ENCODE measurements at places on chromosomes 4 and X.

- DNase-seq: no peak
Observed at GRCh38 chr4:183342541-183343533, 20.6 kb upstream of the CLDN24 start.

DNA sequence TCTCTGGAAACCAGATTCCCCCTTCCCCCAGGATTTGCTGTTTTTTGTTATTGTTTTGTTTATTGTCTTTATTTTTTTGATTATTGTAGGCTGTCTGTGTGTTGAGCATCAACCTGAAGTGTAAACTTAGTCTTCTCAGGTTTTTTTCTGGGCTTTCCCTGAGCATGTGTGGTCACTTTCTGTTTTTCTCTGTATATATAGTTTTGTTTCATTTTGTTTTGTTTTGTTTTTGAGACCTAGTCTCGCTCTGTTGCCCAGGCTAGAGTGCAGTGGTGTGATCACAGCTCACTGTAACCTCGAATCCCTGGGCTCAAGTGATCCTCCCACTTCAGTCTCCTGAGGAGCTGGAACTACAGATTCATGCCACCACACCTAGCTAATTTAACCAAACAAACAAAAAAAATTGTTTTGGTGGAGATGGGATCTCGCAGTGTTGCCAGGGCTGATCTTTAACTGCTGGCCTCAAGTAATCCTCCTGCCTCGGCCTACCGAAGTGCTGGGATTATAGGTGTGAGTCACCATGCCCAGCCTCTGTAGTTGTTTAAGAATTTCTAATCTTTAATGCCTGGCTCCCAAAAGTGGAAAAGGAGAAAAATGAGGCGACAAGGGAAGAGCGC lies 9.1 kb downstream of the IL13RA1 start:
- no peak for DNase-seq

- DNase-seq: no peak
Observed at GRCh38 chr4:81870275-81870674, 398.6 kb upstream of the RASGEF1B start.

- no peak for DNase-seq
Observed at GRCh38 chrX:4905576-4905975, 1192.1 kb upstream of the PRKX start.

DNA sequence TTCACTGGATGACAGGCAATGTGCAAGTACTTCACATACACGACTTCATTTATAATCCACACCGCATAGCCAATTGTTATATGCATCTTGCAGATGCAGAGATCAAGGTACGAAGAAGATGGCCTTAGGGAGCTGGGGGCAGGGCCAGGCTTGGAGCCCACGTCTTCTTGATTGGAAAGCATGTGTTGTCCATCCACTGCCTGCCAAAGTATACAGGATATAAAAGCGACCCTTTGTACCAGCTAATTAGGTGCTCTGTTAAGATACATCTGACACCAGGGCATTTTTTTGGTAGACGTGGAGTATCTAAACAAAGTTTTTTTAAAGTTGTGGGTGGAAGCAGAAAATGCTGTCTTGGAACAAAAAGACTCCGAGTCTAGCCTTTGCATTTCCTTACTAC lies 1.4 kb downstream of the C4orf36 start:
- DNase-seq: no peak

- no peak for DNase-seq
Observed at GRCh38 chrX:124619710-124620109, 273.3 kb downstream of the SH2D1A start.

DNA sequence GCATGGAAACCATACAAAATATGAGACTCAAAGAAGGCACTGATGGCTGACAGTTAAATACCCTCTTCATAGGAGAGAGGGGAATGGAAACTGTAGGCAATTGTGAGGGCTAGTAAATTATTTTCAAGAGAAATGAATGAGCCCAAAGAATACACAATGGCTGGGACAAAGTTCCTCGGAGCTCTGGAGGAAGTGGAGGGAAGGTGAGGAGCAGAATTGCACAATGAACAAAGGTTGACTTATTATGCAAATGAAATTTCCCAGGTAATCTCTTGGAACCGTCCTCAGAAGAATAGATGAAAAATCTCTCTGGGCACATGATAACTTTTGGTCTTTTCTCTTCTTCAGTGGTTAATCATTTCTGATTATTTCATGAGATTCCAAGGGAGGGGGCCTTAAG lies 202.6 kb upstream of the VCX start:
- no peak for DNase-seq

GRCh38 chrX:74351760-74352159 lies 47.8 kb downstream of the ZCCHC13 start:
- DNase-seq: no peak

GRCh38 chr4:67549123-67549522 lies 3.8 kb upstream of the CENPC start:
- DNase-seq: no peak

GRCh38 chr4:108030332-108030731 lies 40.6 kb downstream of the HADH start:
- peak; percentile 61 for DNase-seq

DNA sequence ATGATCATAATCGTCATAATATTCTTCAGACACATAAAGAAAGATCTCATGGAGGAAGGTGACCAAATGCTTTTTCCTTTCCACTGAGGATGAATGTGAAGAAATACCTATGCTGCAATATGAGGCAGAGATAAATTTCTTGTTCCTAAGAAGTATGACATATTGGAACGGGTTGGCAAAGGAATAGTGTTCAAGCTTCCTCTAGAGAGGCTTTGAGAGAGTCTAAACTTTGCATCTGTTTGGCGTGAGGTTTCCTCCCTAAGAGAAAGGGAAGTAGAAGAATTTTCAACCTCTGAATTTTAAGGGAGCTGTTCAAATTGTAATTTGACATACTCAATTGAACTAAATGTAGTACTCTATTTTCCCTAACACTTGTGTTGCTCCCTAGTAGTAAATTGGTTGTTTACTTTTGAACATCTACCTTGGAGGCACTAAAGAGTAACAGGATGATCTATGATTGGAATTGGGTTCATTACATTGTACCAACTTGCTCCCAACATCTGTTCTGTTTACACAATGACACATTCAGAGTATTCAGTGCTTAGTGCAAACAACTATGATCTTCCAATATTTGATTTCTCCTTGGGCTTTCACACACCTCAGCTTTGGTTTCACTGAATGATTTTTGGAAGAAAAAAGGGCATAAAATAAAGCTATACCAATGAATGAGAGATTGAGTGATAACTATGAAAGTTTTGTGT lies 122.0 kb downstream of the CORIN start:
- DNase-seq: no peak

- peak; percentile 63 for DNase-seq
Observed at GRCh38 chr4:4488405-4489404, 53.1 kb downstream of the STX18 start.

DNA sequence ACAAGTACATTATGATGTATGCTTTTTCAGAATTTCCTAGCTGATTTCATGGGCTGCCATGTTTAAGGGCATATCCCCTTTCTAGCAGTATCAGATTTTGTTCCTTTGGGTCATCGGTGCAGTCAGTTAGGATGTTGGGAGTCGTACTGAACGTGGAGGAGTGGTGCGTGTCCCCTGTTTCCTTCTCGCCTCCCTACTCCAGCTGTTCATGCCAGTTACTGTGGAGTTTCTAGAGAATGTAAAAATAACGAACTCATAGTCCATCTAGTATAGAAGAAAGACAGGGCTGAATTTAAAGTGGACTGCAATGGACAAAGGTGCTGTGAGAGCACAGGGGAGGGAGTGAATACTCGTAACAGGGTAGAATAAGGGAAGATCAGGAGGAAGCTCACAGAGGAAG lies 111.3 kb downstream of the CEP135 start:
- no peak for DNase-seq

DNA sequence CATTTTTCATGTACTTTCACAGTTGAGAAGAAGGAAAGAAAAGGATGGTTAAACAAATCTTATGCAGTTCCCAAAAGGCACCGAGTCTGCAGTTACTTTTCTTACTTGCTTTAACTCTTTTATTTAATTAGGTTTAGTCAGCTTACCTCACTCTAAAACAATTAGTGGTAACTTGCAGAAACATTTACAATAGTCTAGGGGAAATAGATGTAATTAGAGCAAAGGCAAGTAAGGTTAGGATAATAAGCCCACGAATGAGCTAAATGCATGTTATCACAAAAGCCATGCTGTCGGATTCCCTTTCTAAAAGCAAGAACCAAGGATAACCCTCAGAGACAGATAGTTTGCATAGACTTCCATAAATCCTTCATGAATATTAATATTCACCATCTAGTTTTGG lies 82.0 kb upstream of the VCX2 start:
- DNase-seq: no peak

- DNase-seq: no peak
Observed at GRCh38 chrX:7158468-7158990, 10.6 kb upstream of the PUDP start.

DNA sequence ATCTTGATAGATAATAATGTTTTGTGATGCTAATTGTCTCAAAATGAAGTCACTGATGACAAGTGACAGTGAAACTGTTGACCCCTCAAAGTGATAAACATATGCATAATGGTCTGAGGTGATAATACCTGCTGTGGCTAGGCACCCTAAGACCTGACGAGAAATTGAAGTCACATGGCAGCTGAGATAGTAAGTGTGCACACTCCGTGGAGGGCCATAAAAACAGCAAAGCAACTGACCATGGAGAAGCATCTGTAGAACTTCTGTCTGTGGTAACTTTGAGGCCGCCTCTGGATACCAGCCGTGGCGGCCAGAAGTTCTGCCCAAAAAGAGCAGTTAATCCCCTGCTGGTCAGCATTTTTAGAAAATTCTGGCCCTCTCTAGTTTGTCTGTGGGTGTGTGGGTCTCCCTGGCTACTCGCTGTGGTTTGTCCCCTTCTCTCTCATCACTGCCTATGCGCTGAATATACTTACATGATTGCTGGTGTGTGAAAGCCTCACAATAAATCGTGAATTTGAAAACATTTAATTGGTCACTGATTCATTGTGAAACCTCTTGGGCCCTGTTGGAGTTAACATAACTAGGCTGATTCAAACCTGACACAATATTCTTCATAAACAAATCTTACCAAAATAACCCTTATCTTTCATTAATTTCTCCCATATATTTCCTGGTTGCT lies 50.6 kb downstream of the CCDC149 start:
- no peak for DNase-seq

DNA sequence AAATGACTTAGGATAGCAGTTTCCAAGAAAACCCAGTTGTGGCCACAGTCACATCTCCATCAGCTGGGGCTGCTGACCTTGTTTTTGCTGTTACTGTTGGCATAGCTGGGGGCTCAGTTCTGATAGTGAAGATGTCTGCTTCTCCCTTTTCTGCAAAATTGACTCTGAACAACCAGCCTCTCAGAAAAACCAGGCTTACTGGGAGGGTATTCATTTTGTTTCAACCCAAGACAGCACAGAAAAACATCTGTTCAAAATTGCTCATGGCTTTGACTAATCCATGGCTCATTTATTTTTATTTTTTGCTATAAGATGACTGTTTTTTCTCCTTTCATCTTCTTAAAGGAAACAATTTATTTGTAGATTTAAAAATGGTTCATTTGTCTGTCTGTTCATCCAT lies 53.1 kb downstream of the RASL11B start:
- DNase-seq: no peak

GRCh38 chrX:145213504-145213903 lies 33.8 kb upstream of the SPANXN1 start:
- DNase-seq: no peak

DNA sequence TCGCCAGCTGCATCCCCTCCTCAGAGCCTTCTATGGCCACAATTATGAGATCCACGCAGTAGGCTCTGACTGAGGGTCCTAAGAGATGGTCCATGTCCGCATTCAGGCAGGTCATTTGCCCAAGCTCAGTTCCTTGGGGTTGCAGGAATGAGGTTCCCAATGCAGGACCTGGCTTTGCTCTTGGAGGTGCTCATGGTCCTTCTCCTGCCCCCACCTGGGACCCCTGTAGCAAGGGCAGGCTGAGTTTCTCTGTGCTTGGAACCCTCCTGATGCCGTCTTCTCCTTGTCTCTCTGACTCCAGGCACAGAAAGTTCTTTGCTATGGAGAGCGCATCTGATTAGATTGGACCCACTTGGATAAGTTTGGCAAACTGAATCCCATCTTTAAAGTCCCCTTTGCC lies 16.5 kb upstream of the SHOX start:
- DNase-seq: no peak

GRCh38 chr4:139144161-139144859 lies 32.7 kb downstream of the ELF2 start:
- DNase-seq: no peak

DNA sequence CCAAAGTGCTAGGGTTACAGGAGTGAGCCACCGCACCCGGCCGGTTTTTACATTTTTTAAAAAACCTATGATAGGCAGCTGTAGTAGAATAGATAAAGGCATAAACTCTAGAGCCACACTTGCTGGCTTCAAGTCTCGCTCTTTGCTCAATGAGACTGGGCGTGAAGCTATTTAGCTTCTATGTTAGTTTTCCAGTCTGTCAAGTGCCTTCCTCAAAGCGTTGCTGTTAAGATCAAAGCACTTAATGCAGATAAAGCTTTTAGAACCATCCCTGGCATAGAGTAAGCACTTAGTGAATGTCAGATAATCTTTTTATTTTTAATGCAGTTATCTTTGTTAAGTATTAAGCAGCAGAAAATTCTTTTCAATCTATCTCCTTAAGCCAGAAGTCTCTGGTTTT lies 42.0 kb upstream of the BMPR1B start:
- DNase-seq: no peak

GRCh38 chr4:119653990-119654389 lies 25.4 kb upstream of the PDE5A start:
- DNase-seq: no peak

GRCh38 chr4:101184668-101185067 lies 162.7 kb downstream of the PPP3CA start:
- DNase-seq: no peak

DNA sequence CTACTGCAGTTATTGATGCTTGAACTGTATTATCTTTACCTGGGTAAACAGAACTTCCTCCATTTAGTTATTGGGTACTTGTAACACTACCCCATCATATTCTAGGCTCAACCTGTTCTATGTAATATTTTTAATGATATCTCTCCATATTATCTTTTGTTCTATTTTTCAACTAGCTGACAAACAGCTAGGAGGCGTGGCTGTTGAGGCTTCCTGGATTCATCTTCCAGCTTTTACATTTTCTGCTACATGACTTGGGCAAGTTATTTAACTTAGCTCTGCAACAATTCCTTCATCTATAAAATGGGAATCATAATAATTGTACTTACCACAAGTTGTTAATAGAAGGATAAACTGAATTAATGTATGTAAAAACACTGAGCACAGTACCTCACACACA lies 349.3 kb downstream of the PTTG2 start:
- DNase-seq: no peak

DNA sequence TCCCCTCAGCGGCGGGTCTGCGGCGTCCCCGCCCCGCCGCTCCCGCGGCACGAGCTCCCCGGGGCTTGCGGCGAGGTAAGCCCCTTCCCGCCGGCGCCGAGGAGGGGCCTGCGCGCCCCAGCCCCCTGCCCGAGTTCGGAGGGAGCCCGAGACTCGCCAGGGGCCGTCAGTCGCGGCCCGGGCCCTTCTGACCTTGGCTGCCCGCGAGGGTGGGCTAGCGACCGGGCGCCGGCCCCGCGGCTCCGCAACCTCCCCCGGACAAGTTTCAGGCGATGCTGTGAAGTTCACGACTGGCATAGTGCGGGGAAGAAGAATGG lies 554 bp downstream of the CDKL5 start:
- no peak for DNase-seq
